Stimulated activated CD4-positive, alpha-beta T cell treated with anti-CD3 and anti-CD28 coated beads, Interleukin-2, amount 100 ng/mL, for 48 hours (primary cell): ENCODE measurements at places on chromosomes 1 and 21.

DNA sequence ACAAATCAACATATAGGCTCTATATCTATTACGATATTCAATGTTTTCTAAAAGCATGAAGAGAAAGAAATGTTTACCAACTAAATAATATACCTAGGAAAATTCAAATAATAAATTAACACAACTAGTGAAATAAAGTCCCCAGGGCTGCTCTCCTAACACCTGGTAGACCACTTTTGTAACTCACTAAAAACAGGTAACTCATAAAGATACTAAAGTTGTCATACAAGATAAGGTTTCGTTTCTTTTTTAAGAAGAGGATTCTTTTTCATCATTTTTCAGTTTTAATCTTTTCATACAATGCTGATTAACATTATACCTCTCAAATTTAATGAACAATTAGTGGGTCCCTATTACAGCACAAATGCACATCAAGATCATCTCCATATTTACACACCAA, 99.0 kb downstream of the ZZZ3 start:
- no peak for DNase-seq

DNA sequence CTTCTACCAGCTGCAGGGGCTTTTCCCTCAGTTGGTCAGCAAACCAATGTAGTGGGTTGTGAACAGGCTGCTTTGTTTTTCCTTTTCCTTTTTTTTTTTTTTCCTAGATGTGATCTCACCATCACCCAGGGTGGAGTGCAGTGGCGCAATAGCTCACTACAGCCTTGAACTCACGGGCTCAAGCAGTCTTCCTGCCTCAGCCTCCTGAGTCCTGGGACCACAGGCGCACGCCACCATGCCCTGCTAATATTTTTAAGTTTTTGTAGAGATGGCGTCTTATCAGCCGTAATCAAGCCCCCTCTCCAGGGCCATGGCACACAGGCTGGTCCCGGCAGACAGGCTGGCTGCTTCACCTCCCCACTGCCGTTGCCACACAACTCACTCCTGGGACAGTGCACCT, 3.4 kb upstream of the TRIM11 start:
- no peak for DNase-seq

- no peak for DNase-seq
These were observed 38.7 kb upstream of the COL24A1 start for GRCh38 chr1:86195281-86195680.

DNA sequence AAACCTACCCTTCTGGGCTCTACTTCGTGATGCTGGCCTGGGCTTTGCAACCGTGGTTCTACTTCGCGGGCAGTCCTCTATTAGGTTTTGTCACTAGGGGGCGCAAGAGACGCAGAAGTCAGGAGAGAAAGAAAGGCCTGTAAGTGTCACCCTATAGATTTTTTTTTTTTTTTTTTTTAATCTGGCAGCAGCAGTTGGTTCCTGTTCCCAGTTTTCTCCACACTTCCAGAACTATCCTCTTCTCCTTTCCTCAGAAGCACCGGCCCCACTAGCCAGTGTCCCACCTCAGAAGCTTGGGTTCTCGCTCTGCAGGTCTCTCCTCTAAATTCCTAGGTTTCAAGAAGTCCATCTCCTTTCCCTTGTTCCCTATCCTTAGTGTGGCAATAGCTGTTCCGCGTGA, 9.1 kb upstream of the LCE2D start:
- peak; percentile 60 for DNase-seq

DNA sequence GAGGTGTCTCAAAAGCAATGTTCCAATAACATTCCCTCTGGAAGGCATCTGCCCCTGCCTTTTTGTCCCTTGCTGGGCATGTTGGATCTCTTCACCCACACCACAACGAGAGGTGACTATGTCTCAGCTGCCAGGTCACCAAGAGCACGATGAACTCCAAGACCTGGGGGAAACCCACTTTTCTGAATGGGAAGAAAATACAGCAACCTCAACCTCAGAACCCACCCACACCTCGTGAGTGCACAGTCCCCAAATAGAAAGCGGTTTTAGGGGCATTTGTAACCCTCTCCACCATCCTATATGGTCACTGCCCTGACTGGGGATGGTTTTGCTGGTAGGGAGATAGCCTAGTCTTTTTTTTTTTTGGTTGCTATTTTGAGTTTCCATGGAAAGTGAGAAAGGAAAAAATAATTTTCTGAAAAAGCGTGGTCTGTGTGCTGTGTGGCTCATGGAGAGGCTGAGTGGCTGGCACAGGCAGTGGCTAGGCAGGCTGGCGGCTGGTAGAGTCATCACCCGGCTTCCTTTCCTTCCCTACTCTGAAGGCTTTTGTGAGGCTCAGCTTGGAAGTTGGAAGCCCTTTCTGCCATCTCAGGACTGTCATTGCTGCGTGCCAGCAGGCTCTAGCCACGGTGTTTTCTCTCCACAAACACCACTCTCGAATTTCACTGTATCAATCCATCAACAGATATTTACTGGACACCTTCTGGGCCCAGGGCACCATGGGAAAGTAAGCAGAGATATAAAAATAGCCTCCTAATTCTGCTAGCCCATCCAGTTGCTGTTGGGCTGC, 15.8 kb downstream of the TSPAN2 start:
- no peak for DNase-seq

DNA sequence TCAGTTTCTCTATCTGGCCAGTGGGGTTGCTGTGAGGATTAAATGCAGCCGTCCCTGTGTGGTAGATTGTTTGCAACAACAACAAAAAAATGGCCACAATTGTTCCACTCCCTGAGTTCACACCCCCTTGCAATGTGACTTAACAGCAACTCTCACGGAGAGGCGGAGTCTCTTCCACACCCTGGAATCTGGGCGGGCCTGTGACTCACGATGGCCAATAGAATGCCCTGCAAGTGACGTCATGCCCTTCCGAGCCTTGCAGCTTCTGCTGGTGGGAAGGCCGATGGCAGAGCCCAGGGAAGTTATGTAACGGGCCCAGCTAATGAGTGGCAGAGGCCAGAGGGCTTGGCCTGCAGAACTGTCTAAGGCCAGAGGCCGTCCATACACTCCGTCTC, 87.9 kb downstream of the RIPK4 start:
- DNase-seq = no peak

DNA sequence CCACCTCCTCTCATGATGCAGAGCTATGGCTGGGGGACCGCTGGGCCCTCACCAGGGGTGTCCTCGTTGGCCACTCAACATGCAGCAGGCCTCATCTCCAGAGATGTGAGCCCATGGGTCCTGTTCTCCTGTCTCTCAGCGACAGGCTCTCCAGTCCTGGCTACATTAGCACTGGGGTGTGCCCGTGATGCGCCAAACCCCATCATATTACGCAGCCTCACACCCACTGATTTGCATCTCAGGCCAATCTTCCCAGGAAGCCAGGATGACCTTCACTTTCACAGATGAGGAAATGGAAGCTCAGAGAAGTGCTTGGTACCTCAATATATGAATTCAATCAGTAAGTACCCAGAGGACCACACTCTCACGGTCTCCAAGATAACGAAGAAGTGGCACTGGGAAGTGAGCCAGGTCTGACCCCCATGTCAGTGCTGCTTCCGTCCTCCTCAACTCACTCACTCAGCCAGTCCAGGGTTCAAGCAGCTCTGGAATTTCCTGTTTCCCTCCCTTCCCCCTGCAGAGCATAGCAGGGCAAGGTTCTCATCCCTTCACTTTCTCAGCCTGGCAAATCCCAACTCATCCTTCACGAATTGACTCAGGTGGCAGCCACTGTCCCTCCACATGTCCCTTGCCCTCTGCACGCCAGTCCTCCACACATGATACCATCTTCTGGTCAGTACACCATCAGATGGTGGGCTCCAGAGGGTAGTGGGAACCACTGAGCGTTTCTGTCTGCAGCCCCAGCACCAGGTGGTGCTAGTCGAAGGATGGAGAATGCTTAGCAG, 28.9 kb upstream of the EVA1B start:
- DNase-seq = no peak

GRCh38 chr1:204319027-204319426, 40.7 kb downstream of the PLEKHA6 start:
- DNase-seq = no peak

DNA sequence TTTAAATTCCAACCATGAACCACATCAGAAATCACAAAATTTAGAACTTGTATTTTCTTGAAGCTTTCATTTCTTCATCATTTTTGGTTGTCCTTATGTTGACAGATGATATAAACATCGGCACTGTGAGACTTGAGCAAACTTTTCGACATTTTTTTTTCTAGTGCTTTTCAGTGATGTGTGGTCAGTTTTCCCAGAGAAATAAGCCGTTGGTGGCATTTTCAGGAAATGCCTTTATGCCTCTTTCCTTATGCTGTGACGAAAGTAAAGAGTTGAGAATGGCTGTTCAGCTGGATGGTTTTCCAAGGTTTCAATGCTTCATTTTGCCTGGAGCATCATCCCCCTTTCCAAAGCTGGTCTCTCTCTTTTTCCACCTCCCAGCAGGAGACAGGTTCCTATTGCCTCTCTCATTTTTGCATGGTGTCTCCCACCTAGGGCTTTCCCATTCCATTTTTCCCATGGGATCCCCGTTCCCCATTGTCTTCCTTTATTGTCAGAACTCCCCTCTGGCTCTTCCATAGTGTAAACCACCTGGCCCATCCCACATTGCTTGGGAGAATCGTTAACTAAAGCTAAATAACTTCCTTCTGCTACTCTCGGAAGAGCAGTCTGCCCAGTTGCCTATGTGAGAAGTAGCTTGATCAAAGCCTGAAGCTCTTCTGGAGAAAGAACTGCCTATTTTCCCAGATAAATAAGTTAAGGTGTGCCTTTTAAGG, 61.4 kb upstream of the DYNLT5 start:
- no peak for DNase-seq

GRCh38 chr21:26669215-26669764, 96.2 kb upstream of the CYYR1 start:
- DNase-seq = no peak

- DNase-seq = no peak
These were observed 26.3 kb downstream of the NMNAT2 start for GRCh38 chr1:183391863-183392262.

DNA sequence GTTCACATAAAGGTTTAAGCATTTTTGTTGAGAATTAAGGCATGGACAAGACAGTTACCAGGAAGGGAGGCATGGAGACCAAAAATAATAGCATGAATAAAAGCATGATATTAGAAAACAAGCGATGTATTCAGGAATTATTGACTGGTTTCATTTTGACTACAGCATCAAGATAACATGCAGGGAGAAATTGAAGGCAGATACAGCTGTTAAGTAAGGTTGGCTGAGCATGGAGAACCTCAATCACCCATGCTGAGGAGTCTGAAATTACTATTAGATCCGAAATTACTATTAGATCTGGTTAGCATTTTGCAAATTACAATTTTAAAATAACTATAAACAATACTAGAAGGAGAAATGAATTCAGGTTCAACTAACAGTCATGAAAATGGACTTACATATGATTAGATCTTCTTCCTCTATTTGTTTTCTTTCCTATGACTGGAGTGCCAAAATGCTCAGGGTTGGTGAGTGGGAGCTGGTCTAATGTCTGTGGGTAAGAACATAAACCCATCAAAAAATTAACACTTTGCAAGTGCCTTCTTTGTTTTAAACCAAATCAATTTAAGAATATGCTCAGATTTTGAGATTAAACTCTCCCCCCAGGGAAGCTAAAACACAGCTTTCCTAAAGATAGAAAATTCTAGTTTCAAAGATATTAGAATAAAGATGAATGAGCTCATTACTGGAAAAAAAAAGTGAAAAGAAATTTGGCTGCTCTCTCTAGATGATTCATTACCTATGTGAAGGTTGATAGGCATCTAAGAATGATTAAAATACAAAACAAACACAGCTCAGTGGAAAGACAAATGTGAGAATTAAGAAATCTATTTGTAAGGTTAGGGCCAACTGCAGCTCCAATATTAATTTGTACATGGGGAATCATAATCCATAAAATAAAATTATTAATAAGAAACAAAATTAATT, 81.7 kb downstream of the ARID4B start:
- DNase-seq = no peak

DNA sequence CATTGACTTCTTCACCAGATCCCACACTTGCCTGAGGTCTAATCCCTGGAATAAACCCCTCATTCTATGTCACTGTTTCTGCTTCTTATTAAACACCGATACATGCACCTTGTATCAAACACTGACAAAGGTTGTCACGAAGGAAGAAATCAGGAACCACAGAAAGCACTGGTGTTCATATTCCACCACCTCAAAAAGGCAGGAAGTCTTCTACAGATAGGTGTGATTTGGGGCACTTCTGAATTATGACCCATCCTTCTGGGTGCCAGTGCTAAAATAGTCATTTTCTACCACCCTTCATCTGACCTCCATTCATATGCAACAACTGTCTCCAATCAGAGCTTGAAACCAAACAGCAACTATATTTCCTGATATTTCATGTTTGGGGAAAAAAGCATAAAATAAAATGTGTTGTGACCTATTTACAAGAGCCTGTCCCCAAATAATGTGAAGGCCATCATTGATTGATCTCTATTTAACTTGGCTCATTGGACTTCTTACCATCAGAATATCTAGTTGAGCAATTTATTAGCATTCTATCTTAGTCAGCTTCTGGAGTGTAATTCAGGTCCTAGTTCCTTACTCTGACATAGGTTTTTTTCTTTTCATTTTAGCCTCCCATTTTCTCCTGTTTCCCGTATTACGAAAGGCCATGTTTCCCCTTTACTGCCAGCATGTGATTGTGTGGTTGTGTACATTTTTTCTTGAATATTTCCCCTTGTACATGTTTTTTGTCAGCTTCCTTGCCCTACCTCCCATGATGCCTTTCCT, 43.1 kb downstream of the DUSP10 start:
- no peak for DNase-seq

DNA sequence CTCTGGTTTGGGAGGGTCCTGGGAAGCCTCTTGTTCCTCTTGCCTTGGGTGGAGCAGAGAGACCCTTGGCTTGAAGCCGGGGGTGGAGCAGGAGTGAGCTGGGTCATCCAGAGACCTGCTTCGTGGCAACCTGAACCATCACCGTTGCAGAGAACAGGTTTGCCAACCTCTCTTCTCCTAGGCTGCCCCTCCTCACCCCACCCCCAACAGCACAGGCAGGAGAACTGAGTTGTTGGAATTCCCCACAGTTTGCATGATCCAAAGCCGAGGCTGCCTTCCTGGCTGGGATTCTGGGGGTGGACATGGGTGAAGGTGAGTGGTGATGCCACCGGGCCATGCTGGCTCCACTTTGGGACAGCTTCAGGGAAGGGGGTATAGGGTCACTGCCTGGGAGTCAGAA, 2.2 kb downstream of the WNT4 start:
- no peak for DNase-seq

GRCh38 chr1:1550591-1551432, 10.4 kb upstream of the TMEM240 start:
- no peak for DNase-seq

- no peak for DNase-seq
These were observed 36.8 kb upstream of the PODN start for GRCh38 chr1:53025034-53025768.

GRCh38 chr1:18174037-18174436, 66.4 kb downstream of the IGSF21 start:
- no peak for DNase-seq

DNA sequence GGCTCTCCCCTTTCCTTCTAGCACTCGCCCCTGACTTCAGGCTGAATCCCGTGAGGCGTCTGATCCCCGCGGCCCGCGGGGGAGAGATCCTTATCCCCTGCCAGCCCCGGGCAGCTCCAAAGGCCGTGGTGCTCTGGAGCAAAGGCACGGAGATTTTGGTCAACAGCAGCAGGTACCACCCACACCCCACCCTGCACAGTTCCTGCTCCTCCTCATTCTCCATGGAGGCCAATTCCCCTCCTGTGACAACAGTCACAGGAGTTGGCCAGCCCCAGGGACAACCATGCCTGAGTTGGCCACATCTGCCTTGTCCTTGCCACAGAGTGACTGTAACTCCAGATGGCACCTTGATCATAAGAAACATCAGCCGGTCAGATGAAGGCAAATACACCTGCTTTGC, 20.0 kb downstream of the TMEM81 start:
- DNase-seq = no peak
